Mammary epithelial cell (primary cell): ENCODE measurements at places on chromosomes 7 and 10. TPM values are rescaled to one million over a fixed set of nuclear protein-coding genes. Genes with fewer than 3 reads are reported as not detected.

DNA sequence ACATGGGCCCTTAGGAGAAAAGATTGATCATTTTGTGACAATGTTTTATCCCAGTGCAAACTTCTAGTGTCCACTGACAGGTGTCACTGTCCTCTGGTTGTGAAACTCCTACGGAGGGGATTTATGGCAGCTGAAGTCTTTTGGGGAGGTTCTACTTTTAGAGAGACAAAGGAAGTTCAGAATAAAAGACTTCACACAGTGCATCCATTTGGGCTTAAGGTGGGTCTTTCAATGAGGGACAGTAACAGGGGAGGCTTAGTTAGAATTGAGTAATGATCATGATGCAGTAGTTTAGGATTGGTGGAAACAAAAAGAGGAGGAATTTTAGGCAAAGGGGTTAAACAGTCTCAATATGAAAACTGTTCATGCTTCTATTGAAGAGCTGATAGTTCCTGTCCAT lies 501.1 kb upstream of the NRP1 start:
- no peak for DNase-seq

- DNase-seq: peak; percentile 95
Observed at GRCh38 chr10:62048919-62049623, 147.6 kb downstream of the ARID5B start.

DNA sequence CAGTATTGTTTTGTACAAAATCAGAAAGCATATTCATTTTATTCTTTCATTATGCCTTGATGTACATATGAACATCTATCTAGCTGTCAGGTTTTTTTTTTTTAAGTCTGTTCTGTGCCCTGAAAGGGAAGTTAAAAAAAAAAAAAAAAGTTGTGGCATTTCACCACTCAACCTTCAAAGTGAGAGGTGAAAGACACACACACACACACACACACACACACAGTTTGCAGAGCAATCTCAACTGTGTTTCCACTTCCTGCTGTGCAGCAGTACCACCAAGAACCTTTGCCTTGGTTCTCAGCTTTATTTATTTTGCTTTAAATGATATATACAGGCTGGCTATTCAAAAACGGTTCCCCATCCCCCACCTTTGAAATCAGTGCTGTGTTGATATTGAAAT lies 955.6 kb downstream of the GATA3 start:
- DNase-seq: peak; percentile 12

The AMPH gene
- total RNA-seq: not detected in 2 replicates

GRCh38 chr7:115005953-115006352 lies 84.1 kb downstream of the MDFIC start:
- no peak for DNase-seq

GRCh38 chr10:72461085-72461484 lies 106.4 kb upstream of the DNAJB12 start:
- DNase-seq: no peak

DNA sequence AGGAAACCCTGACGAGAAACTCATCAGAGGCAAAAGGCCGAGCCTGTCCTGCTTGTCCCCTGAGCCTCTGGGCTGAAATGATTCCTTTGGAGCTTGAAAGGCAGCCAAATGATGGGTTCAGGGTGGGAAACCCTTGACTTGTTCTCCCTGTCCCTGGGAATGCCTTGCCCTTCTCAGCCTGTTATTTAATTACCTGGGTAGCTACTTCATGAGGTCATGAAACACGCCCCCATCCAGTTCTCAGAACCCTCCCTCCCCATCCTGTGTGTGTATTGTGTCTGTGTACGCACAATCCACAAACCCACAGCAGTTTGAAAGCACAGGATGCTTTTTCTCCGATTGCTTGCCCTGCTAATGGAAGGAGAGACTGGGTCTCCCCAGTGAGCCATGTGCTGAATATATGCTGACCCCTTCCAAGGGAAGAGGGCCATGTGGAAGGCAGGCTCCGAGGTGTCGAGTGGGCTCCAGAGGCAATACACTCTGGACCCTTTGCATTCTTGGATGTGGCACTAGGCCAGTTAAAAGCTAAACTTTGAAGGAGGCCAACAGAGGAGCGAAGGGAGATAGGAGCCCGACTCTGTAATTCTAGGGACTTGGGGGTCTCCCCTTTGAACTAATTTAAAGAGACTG lies 10.6 kb downstream of the DUSP5 start:
- no peak for DNase-seq

DNA sequence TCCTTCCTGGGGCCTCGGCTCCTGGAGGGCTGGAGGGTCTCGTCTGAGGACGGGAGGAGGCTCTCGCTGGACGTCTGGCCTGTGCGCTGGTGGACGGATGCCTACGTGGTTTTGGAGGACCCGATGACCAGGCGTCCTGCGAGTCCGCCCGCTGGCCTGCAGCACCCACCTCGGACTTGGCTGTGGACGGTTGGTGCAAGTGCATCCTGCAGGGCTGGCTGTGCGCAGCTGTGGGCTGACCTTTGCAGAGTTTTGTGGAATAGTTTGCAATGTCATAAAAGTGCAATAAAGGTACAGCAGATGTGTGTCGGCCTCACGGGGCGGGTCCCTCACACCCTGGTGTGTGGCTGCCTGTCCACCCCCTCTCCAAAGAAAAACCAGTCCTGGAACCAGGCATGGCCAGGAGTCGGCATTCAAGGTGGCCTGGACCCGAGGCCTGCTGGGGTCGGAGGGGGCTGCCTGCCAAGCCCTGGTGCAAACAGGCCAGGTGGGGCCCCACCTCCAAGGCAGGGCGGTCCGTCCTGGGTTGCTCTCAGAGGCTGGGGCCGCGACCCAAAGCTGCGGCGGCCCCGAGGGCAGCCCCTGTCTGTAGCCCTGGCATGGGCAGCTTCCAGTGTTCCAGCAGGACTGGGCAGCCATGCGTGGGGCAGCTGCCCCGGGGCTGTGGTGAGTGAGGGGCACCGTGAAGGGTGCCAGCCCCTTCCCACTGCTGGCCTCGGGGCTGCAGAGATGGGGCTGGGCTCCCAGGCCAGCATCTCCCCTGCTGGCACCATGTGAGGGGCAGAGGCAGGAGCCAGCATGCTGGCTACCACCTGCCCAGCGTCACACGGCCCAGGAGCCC lies 29.3 kb upstream of the FOXL3 start:
- no peak for DNase-seq

DNA sequence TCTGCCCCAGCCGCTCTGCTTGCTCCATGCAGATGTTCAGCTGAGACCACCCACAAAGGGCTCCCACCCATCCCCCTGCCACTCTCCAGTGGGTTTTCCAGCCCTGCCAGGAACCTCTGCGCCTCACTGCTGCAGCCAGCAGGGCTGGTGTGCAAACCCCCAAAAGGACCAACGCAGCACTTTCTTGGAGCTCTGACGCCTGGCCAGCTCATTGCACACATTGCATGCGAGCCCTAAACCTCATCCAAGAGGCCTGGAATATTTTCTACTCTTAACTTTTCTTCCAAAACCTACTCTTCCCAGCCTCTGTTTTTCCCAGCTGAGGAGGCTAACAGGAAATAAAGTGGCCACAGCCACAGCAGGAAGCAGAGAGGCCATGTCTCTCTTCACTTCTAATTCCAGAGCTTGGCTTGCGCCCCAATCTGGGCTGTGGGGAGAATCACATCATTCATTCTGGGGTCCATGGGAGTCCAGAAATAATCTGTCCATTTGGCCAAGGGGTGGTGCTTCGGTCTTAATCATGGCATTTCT lies 4.6 kb upstream of the FAM170B start:
- no peak for DNase-seq

The XRCC2 gene
- total RNA-seq: 2.3 and 7.6 TPM in 2 replicates

The HMX3 gene
- total RNA-seq: not detected

- DNase-seq: no peak
Observed at GRCh38 chr7:135349746-135350145, 116.1 kb downstream of the STRA8 start.

The NRP1 gene
- 40.2 TPM for total RNA-seq

GRCh38 chr7:50341724-50342123 lies 37.2 kb downstream of the IKZF1 start:
- DNase-seq: no peak

GRCh38 chr7:143992670-143993069 lies 7.5 kb upstream of the OR6B1 start:
- DNase-seq: no peak

- no peak for DNase-seq
Observed at GRCh38 chr10:73359492-73359891, 828 bp upstream of the CFAP70 start.

- DNase-seq: peak; percentile 50
Observed at GRCh38 chr10:32377458-32378259, 30.7 kb upstream of the EPC1 start.

The GPRIN2 gene
- total RNA-seq: 0.54 and 0.96 TPM in 2 replicates

DNA sequence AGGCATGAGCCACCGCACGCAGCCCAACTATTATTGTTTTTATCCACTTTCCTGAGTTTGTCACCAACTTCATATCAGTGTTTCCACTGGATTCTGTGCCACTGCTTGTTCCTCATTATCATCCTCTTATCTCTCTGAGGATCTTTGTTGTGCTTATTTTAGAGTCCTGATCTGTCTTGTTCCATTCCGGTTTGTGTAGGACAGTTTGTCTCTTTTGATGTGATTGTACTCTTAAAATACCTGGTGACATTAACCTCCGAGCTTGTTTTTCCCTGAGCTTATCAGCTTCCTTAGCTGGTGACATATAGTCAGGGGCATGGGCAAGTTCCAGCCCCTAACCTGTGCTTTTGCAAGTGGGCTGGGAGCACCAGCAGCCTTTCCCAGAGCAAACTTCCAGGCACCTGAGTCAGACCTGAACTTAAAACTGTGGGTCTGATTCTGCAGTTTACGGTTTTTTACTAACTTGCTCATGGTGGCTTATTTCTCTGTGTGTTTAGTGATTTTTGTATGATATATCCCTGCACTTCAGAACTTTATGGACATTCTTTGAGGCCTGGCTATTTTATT lies 23.1 kb upstream of the FMC1 start:
- no peak for DNase-seq

GRCh38 chr10:23512355-23513058 lies 73.6 kb downstream of the OTUD1 start:
- DNase-seq: peak; percentile 77

The CALHM1 gene
- not detected for total RNA-seq

GRCh38 chr7:87886875-87887274 lies 10.6 kb downstream of the DBF4 start:
- peak; percentile 7 for DNase-seq

GRCh38 chr10:97991871-97992270 lies 38.5 kb downstream of the CRTAC1 start:
- DNase-seq: peak; percentile 21

The SDHAF3 gene
- 20.5 and 21.6 TPM in 2 replicates for total RNA-seq
